ENCODE measurements at places on chromosomes 4 and X.

GRCh38 chr4:148998719-148999118, 556.5 kb upstream of the NR3C2 start:
- no peak for DNase-seq

GRCh38 chr4:95549246-95550114, 707 bp upstream of the UNC5C start:
- DNase-seq, result peak; percentile 54

GRCh38 chrX:369563-370101, 17.1 kb downstream of the PPP2R3B start:
- no peak for DNase-seq

DNA sequence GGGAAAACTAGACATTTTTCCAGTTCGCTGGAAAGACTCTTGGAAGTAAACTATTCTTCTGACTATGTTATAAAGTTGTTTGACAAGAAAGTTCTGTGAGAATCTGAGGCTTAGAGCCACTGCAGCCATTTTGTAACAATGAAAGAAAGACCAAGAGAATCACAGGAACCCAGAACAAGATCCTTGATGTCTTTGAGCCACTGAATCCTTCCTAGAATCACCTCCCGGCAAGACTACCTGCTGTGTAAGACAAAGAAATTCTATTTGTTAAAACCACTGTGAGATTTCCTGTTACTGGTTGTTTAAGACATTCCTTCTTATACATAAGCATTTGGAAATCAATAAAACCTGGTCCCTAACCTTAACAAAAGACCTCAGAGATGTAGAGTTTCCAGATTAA, 175.7 kb upstream of the RASGEF1B start:
- no peak for DNase-seq

GRCh38 chr4:39978904-39979303, 1.2 kb upstream of the PDS5A start:
- DNase-seq, result no peak

DNA sequence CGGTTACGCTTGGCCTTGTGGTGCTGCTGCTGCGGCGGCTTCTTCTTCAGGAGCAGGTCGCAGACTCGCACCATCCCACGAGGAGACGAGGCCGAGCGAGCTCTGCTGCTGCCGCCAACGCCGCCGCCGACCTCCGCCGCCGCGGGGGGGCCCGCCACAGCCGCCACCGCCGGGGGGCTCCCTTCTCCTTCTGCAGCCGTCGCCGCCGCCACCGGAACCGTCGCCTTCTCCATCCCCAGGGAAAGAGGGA, 237 bp downstream of the ANKRD17 start:
- DNase-seq, result no peak

DNA sequence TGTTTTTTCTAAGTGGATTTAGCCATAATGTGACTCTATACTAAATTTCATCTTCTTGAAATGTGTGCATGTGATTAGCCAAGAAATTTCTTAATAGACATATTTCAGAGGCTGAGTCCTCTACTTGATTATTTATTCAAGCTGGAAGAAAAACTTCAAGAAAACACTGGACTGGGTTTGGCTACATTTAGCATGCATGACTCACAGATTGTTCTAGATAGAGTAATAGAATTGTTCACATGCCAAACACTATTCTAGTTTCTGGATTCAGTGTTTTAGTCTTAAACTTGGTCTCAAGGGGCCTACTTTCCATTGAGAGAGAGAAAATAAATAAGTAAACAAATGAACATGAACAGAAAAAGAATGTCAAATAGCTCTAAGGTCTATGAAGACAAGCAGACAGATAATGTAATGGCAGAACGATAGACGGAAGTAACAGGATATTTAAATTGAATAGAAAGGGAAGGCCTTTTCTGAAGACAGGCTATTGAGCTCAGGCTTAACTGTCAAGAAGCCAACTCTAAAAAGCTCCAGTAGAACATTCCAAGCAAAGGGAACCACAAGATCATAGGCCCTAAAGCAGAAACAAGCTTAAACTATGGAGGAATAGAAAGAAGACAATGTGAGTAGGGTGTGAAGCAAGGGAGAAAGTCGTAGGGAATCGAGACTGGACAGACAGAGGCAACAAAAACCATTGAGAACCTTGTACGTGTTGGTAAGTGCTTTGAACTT, 104.6 kb downstream of the TMEM144 start:
- DNase-seq, result no peak

- no peak for DNase-seq
Observed at GRCh38 chrX:13284570-13284969, 35.3 kb downstream of the ATXN3L start.

- no peak for DNase-seq
Observed at GRCh38 chr4:182554736-182555135, 311.5 kb downstream of the TENM3 start.

GRCh38 chr4:25859429-25860148, 3.2 kb downstream of the SEL1L3 start:
- DNase-seq, result peak; percentile 65

DNA sequence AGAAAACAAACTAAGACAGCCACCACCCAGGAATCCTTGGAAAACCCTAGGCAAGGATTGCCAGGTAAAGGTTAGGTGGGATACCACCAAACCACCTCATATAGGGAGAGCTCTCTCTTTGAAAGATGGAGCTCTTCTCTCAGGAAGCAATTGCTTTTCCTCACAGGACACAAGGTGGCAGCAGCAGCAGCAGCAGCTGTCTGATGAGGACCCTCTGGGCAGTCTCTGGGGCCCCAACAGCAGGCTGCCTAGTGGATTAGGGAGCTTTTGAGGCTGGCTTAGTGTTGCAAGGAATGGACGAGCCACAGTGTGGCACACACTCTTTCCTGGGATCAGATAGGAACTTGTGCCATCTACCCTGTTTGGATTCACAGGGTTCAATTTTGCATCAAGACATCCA, 41.4 kb upstream of the CHRDL1 start:
- no peak for DNase-seq

All from Peyer's patch (tissue), 4 donors.